ENCODE measurements at places on chromosomes 7 and 10. TPM values are rescaled to one million over a fixed set of nuclear protein-coding genes. Genes with fewer than 3 reads are reported as not detected.

Gene RPEL1
- total RNA-seq, result not detected

Gene MGAM2
- not detected for total RNA-seq

Gene GRM8
- total RNA-seq, result not detected

Gene C10orf67
- 0.20 TPM for total RNA-seq

Gene DNAJB6
- 87.3 TPM for total RNA-seq

Gene GJC3
- total RNA-seq, result 0.32 TPM

Gene FBXO24
- total RNA-seq, result 0.85 TPM

Gene SFTPA1
- not detected for total RNA-seq
